NCI-H1417 treated with DMSO at 0.1 percent for 48 hours (cell line): ENCODE measurements at places on chromosomes 6 and 20.

DNA sequence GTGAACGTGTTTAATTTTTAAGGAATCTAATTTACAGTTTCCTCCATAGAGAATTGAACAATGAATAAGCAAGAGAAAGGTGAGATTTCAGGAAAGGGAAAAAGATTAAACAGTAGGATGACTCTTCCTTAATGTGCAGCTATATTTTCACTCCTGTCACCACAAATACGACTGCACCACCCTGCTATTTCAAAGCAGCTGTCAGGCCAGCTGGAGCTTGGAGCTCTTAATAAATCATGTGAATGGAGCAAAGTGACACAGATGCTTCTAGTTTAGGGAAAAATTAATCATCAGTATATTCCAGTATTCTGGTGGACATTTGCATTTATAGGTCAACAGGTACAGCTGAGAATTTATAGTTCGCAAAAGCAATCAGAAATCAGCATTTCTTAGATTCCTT lies 56.5 kb upstream of the PKIB start:
- DNase-seq: peak; percentile 55

DNA sequence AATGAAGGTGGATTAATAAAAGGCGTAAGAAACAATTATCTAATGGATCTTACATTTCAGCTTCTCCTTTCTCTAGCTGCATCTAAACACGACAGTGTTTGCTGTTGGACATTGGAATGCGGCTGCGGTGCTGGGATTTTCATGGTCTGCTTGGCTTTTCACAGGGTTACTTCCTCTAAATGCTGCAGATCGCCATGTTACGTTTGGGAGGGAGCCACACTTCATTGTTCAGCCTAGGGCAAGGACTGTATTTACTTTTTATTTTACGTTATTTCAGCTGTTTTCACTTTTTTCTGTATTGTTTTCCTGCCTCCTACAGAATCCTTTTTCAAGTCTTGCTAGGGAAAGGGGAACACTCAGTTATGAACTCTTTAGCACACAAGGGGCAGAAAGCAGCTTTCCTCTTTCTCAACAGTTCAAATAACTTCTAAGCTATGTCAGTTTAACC lies 97.9 kb upstream of the MTHFD1L start:
- no peak for DNase-seq

DNA sequence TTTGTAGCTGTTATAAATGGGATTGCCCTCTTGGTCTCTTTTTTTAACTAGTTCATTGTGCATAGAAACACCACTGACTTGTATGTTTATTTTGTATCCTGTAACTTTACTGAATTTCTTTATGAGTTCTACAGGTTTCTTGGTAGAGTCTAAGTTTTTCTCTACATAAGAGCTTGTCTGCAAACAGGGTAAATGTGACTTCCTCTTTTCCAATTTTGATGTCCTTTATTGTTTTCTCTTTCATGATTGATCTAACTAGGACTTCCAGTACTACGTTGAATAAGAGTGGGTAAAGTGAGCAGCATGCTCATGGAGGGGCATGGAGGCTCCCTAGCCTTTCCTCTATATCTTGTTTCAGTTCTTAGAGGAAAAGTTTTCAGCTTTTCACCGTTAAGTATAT lies 3.0 kb upstream of the WFDC10A start:
- DNase-seq: no peak

- DNase-seq: no peak
Observed at GRCh38 chr20:19885939-19886660, 128.0 kb downstream of the RIN2 start.

- DNase-seq: no peak
Observed at GRCh38 chr6:125232466-125232865, 69.3 kb downstream of the HDDC2 start.

GRCh38 chr20:39338469-39339376 lies 376.6 kb downstream of the DHX35 start:
- DNase-seq: no peak

GRCh38 chr6:105753620-105754211 lies 332.4 kb upstream of the PRDM1 start:
- DNase-seq: no peak

DNA sequence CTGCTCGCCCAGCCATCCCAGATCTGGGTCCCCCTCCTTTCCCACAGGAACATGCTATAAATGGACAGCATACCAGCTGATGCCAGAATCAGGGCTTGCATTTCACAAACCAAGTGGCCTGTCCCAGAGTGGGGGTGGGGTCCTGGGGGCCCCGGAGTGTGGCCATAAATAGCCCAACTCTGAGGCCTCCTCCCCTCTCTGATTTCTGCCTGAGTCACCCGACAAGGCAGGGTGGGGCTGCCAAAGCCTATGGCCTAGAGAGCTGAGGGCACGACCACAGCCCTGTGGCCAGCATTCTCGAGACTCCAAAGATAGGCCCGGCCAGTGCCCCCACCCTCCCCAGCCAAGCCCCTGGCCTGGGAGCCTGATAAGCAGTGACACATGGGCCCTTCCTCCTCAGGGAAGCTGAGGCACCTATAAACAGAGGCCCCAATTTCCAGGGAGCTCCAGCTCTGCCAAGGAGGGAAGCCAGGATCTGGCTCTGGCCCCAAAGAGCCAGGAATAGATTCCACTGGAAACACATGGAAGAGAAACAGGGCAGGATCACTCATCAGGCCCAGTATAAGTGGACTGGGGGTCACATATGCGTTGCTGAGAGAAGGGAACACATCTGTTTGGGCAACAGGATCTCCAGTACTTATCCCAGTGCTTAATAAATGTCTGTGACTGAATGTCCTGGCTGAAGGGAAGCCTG lies 20.3 kb downstream of the SNTA1 start:
- no peak for DNase-seq

DNA sequence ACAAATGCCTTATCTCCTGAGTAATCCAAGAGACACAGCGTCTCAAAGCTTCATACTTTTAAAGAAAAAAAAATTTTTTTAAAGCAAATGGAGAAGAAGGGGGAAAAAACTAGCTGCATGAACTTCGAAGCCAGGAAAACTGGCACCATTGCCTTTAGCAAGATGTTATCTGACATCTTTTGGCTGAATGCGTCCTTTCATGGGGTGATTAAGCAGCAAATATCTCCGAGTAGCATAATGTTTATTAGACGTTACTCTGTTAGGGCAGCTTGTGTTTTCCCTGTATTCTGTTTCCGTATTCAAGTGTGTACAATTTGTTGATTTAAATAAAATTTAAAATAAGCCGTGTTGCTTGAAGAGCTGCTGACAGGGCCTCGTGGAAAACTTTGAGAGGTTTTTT lies 76.5 kb upstream of the TSHZ2 start:
- DNase-seq: no peak

DNA sequence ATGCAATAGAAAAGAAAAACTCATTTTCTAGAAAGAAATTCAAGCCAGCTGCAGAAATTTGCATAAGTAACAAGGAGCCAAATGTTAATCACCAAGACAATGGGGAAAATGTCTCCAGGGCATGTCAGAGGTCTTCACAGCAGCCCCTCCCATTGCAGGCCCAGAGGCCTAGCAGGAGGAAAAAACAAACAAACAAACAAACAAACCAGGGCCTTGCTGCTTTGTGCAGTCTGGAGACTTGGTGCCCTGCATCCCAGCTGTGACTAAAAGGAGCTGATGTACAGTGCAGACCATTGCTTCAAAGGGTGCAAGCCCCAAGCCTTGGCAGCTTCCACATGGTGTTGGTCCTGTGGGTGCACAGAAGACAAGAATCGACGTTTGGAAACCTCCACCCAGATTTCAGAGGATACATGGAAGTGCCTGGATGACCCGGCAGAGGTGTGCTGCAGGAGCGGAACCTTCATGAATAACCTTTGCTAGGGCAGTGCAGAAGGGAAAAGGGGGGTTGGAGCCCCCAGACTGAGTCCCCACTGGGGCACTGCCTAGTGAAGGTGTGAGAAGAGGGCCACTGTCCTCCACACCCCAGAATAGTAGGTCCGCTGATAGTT lies 110.9 kb upstream of the AKAP12 start:
- DNase-seq: no peak

DNA sequence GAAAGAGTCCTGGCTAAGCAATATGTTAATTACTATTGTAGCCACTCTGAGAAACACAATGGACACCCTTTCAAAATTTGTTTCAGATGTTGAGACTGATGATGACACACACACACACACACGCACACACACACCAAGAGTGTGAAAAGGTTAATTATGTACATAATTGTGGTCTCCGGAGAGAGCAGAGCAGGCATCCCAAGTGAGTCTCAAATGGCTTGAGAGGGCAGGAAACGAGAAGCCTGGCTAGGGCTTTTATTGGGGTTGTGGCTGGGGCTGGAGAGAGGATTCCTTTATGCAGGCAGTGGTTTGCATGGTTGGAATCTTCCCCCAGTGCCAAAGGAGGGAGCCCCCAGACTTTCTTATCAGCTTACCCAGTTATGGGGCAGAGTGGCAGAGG lies 38.2 kb upstream of the NKX2-4 start:
- no peak for DNase-seq

DNA sequence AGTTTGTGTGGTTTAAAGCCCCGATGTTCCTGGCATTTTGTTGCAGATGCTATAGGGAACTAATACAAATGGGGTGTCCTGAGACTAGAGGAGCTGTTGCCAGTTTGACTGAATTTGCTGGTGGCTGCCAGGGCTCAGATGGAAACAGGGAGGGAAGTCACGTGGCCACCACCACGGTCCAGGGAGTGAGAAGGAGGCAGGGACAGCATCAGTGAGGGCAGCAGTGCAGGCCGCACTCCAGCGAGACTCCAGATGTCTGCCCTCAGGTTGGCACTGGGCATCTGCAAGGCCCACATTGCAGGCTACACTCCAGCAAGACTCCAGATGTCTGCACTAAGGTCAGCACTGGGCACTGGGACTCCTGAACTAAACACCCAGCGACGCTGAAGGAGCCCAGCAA lies 86.2 kb downstream of the RAMACL start:
- DNase-seq: no peak

GRCh38 chr6:106098383-106099234 lies 12.5 kb downstream of the PRDM1 start:
- DNase-seq: no peak

- DNase-seq: no peak
Observed at GRCh38 chr6:168708526-168708925, 267.5 kb downstream of the SMOC2 start.

- DNase-seq: no peak
Observed at GRCh38 chr6:30716879-30717128, 277 bp downstream of the MDC1 start.

GRCh38 chr6:99409672-99410071 lies 15.4 kb downstream of the PNISR start:
- no peak for DNase-seq

DNA sequence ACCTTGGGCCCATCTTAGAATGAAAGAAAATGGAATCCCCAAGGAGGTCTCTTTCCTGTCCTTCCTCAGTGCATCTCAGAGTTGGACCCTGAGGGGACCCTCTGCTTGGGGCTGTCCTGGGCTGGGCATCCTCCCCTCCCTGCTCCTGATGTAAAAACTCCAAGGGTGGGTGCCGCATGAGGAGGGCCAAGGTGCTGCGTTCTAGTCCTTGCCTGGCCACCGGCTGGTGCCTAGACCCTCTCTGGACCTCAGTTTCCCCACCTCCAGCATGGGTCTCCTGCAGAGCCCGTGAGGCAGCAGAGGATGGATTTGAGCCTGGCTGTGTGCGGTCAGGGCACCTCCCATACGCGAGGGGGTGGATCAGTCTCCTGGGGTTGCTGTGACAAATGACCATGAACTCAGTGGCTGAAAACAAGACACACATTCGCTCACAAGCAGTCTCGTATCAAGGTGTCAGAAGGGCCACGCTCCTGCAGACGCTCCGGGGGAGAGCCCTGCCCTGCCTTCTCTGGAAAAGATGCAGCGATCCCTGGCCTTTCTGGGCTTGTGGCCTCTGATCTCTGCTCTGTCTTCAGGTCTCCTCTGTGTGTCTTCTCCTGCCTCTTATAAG lies 54.7 kb downstream of the CHMP4B start:
- no peak for DNase-seq

DNA sequence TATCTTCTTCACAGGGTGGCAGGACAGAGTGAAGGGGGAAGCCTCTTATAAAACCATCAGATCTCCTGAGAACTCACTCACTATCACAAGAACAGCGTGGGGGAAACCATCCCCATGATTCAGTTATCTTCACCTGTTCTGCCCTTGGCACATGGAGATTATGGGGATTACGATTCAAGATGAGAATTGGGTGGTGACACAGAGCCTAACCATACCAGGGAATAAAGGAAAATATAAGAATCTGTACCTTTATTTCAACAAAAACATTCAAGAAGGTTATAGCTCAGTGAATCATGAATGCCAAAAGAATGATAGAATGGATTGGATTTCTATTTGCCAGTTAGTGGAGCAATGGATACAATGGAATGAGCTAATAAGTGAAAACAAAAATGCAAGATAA lies 214.4 kb downstream of the PTPRK start:
- no peak for DNase-seq

DNA sequence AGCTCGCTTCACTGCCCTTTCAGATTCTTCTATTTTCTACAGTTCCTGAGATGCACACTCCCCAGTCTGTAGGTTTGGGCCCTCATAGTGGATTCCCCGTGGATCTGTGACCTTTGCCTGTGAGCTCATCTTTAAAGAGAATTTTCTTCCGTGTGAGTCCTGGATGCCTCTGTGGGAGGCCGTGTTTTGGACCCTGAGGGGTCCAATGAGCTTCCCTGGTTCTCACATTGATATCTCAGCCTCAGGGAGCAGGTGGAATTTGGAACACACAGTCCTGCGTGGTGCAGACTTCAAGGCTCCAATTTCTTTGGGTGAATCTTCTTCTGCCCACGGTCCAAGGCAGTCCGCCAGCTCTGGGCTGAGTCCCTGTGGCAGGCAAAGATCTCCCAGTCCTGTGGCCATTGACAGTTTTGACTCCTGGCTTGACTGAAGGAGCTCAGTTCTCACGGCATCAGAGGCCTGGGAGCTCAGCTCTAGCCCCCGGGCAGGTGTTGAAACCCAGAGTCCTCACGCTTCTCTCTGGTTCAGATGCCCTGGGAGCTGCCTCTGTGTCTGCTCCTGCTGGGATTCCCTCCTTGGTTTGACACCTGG lies 61.0 kb downstream of the PSMG4 start:
- no peak for DNase-seq

GRCh38 chr20:22532598-22532997 lies 51.8 kb downstream of the FOXA2 start:
- DNase-seq: no peak

DNA sequence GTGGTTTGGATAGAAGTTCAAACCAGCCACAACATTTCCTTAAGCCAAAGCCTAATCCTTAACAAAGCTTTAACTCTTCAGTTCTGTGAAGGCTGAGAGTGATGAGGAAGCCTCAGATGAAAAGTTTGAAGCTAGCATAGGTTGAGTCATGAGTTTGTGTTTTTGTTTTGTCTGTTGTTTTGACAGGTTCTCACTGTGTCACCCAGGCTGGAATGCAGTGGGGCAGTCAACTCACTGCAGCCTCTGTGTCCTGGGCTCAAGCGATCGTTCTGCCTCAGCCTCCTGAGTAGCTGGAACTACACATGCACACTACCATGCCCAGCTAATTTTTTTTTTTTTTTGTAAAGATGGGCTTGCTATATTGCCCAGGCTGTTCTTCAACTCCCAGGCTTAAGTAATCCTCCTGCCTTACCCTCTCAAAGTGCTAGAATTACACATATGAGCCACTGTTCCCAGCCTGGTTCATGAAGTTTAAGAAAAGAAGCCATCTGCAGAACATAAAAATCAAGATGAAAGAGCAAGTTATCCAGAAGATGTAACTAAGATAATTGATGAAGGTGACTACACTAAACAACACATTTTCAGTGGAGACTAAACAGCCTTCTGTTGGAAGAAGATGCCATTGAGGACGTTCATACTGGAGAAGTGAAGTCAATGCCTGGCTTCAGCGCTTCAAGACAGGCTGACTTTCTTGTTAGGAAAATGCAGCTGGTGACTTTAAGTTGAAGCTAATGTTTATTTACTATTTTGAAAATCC lies 96.2 kb downstream of the SMAP1 start:
- DNase-seq: no peak
